Psoas muscle (tissue), 8 donors: ENCODE measurements at places on chromosomes 3 and 15.

GRCh38 chr3:183318877-183319276 lies 65.8 kb downstream of the B3GNT5 start:
- H3K27me3 ChIP-seq, result no peaks in the 10 kb centered on the region
- no peak overlapping the region for H3K4me3 ChIP-seq
- H3K4me1 ChIP-seq, result no peaks in the 10 kb centered on the region
- no peak overlapping the region for H3K27ac ChIP-seq
- no peaks in the 10 kb centered on the region for H3K36me3 ChIP-seq
- no peak for DNase-seq

DNA sequence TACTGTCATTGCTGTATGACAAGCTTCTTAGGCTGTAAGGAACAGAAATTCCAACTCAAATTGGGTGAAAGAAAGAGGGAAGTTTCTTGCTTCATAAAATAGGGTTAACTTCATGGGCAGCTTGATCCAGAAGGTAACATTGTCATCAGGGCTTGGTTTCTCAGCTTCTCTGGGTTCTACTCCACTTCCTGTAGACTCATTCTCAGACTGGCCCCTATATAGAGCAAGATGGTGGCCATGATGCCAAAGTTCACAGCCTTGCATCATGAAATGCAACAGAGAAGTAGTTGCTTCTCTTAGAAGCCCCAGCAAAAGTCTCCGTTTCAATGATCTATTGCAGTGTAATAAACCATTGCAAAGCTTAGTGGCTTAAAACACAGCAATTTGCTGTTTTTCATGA lies 33.6 kb downstream of the TMEM40 start:
- no peaks in the 10 kb centered on the region for H3K36me3 ChIP-seq
- peaks cover 15% of the 10 kb centered on the region for H3K4me1 ChIP-seq
- no peak overlapping the region for H3K4me3 ChIP-seq
- no peak overlapping the region for H3K27ac ChIP-seq
- H3K27me3 ChIP-seq, result no peaks in the 10 kb centered on the region

DNA sequence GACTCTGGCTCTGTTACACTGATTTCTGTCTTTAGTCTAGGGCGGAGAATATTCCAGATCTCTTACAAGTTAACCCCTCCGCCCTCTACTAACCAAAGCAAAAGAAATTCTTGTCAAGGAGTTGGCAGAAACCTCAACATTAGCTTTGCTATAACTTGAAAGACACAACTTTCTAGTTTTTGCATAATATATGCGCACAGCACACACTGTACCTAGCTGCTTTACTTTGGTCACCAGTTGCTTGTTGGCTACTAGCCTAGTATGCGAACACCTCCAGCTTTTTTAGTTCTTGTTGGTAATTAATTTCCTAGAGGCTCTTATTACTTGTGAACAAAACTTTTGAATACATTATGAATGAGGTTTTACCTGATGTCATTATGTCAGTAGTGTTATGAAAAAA lies 348.8 kb upstream of the C2CD4B start:
- H3K36me3 ChIP-seq, result no peaks in the 10 kb centered on the region
- DNase-seq, result no peak
- H3K4me1 ChIP-seq, result peaks cover 45% of the 10 kb centered on the region
- peak overlapping the region; percentile 79 for H3K27ac ChIP-seq
- H3K27me3 ChIP-seq, result no peaks in the 10 kb centered on the region

GRCh38 chr3:52693071-52693470 lies 7.2 kb downstream of the GNL3 start:
- H3K27ac ChIP-seq, result no peak overlapping the region
- H3K36me3 ChIP-seq, result peaks cover 57% of the 10 kb centered on the region
- no peaks in the 10 kb centered on the region for H3K4me1 ChIP-seq
- H3K4me3 ChIP-seq, result no peak overlapping the region

DNA sequence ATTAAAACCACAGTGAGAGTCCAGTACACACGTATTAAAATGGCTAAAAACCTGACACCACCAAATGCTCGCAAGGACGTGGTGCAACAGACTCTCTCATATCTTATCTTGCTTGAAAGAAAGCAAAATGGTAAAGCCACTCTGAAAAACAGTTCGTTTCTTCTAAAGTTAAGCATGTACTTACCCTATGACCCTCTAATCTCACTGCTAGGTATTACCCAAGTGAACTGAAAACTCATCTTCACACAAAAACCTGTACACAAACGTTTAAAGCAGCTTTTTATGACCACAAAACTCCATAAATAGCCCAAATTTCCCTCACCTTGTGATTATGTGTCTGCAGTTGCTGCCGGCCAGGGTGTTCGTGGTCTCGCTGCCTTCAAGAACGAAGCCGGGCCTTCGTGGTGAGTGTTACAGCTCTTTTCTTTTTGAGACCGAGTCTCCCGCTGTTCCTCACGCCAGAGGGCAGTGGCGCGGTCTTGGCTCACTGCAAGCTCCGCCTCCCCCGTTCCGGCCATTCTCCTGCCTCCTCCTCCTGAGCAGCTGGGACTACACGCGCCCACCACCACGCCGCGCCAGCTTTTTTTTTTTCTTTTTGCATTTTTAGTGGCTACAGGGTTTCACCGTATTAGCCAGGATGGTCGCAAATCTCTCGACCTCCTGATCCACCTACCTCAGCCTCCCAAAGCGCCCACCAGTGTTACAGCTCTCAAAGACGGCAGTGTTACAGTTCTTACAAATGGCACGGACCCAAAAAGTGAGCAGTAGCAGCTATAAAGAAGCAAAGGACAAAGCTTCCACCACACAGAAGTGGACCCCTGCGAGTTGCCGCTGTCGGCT lies 165.4 kb downstream of the TJP1 start:
- no peak overlapping the region for H3K27ac ChIP-seq
- DNase-seq, result no peak
- no peaks in the 10 kb centered on the region for H3K27me3 ChIP-seq
- no peak overlapping the region for H3K4me3 ChIP-seq
- no peaks in the 10 kb centered on the region for H3K4me1 ChIP-seq

- no peaks in the 10 kb centered on the region for H3K27me3 ChIP-seq
- H3K4me1 ChIP-seq, result peaks cover 7% of the 10 kb centered on the region
- no peak overlapping the region for H3K4me3 ChIP-seq
- DNase-seq, result no peak
Measured at GRCh38 chr3:64935971-64936370, 248.2 kb upstream of the ADAMTS9 start.

- H3K4me3 ChIP-seq, result no peak overlapping the region
- peaks cover 38% of the 10 kb centered on the region for H3K36me3 ChIP-seq
- no peak for DNase-seq
- no peak overlapping the region for H3K27ac ChIP-seq
Measured at GRCh38 chr3:39415983-39416382, 9.5 kb downstream of the RPSA start.

DNA sequence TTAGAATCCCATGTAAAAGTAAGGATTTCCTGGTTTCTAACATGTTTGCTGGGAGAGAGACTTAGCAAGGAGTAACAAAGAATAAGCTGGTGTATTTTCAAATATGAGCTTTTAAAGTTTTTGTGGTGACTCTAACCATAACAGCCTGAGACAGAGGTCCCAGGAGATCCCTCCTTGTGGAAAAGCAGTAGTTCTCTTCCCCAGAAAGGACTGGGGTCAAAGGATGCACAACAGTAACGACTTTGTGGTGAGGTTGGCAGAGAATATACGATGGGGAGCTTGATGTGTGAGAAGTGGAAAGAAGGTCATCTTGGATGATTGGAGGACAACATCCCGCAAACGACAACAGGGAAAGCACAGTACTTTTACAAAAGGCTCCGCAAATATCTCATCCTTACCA lies 38.2 kb downstream of the ABHD5 start:
- H3K27me3 ChIP-seq, result no peaks in the 10 kb centered on the region
- H3K36me3 ChIP-seq, result peaks cover 14% of the 10 kb centered on the region
- no peak for DNase-seq
- H3K4me3 ChIP-seq, result no peak overlapping the region
- no peak overlapping the region for H3K27ac ChIP-seq

DNA sequence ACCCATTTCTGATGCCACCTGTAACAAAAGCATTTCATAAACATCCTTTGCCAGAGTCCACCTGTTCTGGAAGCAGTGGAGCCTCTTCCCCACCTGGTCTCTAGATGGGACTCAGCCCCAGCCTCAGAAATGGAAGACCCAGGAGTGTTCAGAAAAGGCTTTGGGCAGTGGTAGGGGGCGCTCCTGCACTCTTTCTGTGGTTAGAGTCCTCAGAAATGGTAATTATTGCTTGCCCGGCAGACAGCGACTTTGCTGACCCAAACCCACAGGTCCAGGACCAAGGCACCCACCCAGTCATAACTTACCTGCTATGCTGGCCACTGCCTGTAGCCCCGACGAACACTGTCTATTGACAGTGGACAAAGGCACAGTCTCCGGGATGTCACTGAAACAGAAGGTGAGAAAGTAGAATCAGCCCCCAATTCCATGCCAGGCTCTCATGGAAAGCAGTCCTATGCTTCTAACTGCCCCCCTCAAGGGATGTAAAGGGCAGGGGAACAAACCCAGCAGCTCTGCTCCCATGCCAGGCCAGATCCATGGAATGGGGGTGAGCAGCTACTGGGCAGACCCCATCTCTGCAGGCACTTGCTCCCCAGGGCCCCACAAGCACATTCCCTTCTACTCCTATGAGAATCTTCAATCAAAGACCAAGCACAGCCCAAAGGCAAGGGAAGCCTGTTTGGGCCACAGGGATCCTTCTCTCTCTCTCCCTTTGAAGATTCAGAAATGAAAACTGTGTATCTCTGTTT lies 5.1 kb downstream of the ACAA1 start:
- H3K4me1 ChIP-seq, result peaks cover 13% of the 10 kb centered on the region
- no peak overlapping the region for H3K4me3 ChIP-seq
- H3K27me3 ChIP-seq, result no peaks in the 10 kb centered on the region
- H3K36me3 ChIP-seq, result peaks cover 87% of the 10 kb centered on the region

- no peak for DNase-seq
- no peak within 1 kb of the TSS for H3K27ac ChIP-seq
- H3K27me3 ChIP-seq, result no peaks in the 10 kb centered on the region
- no peaks in the 10 kb centered on the region for H3K4me1 ChIP-seq
- no peak within 1 kb of the TSS for H3K4me3 ChIP-seq
- H3K36me3 ChIP-seq, result no peaks in the 10 kb centered on the region
Measured at GRCh38 chr3:94028093-94028837, at the start of gene STX19. STX19 (minus strand) TSS chr3:94028597; CDS start chr3:94015269, 13,328 bp downstream.

DNA sequence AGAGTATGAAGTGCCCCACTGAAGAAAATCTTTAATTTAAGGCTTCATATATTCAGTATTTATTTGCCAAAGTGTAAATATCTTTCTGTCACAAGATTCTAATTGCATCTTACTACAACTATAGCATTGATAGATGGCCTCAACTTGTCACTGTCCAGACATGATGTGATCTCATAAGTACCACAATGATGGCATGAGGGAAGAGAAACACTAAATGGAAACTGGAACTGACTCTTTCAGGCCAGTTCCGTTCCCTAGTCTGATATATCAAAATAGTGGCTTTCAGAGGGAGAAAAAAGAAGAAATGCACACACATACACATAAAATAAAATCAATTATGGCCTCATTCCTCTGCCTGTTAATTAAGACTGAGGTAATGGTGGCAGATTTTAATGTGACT lies 615.7 kb downstream of the TBL1XR1 start:
- H3K27ac ChIP-seq, result no peak overlapping the region
- no peak overlapping the region for H3K4me3 ChIP-seq
- H3K36me3 ChIP-seq, result no peaks in the 10 kb centered on the region
- H3K27me3 ChIP-seq, result no peaks in the 10 kb centered on the region
- no peak for DNase-seq

DNA sequence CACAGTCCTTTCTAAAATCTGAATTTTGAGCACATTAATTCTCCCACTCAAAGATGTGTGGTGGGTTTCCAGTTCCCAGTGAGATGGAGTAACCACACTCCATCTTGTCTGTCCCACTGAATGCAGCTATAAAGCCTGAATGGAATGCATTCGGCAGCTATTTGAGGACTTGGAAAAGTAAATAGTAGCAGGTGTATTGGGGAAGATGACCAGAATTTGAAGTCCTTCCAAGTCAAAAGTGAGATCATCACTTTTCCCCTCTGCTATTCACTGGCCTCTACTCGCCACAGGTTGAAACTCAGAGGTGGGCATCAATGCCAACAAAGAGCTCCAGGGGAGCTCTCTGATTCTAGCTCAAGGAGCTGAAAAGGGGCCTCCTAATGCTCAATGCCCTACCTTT lies 8.1 kb upstream of the GNB5 start:
- H3K27ac ChIP-seq, result no peak overlapping the region
- no peak for DNase-seq
- H3K36me3 ChIP-seq, result no peaks in the 10 kb centered on the region
- H3K4me1 ChIP-seq, result no peaks in the 10 kb centered on the region

DNA sequence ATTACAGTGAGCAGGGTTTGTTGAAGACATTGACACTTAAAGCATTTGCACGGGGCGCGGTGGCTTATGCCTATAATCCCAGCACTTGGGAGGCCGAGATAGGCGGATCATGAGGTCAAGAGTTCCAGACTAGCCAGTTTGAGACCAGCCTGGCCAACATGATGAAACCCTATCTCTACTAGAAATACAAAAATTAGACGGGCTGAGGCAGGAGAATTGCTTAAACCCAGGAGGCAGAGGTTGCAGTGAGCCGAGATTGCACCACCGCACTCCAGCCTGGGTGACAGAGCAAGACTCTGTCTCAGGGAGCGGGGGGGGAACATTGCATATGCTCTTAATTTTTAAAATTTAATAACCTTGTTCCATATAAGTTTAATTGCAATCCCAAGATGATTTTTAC lies 11.9 kb downstream of the STT3B start:
- no peaks in the 10 kb centered on the region for H3K27me3 ChIP-seq
- H3K27ac ChIP-seq, result peak overlapping the region; percentile 61
- H3K4me1 ChIP-seq, result peaks cover 53% of the 10 kb centered on the region
- no peaks in the 10 kb centered on the region for H3K36me3 ChIP-seq

GRCh38 chr3:51391566-51392354 lies 675 bp downstream of the RBM15B start:
- H3K4me1 ChIP-seq, result peaks cover 50% of the 10 kb centered on the region
- H3K4me3 ChIP-seq, result peak overlapping the region; percentile 88
- peak; percentile 39 for DNase-seq
- H3K27me3 ChIP-seq, result no peaks in the 10 kb centered on the region

- H3K4me1 ChIP-seq, result no peaks in the 10 kb centered on the region
- H3K36me3 ChIP-seq, result no peaks in the 10 kb centered on the region
- H3K27ac ChIP-seq, result no peak overlapping the region
- no peak for DNase-seq
- no peak overlapping the region for H3K4me3 ChIP-seq
- no peaks in the 10 kb centered on the region for H3K27me3 ChIP-seq
Measured at GRCh38 chr15:60128710-60129109, 124.6 kb downstream of the FOXB1 start.

DNA sequence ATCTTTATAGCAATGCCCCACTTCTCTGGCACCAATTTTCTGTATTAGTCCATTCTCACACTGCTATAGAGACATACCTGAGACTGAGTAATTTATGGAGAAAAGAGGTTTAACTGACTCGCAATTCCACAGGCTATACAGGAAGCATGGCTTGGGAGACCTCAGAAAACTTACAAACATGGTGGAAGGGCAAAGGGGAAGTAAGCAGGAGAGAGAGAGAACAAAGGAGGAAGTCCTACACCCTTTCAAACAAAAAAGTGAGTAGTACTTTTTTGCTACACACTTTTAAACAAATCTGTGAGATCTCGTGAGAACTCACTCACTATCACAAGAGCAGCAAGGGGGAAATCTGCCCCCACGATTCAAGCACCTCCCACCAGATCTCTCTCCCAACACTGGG lies 67.8 kb upstream of the ZBED2 start:
- H3K27ac ChIP-seq, result no peak overlapping the region
- H3K4me1 ChIP-seq, result no peaks in the 10 kb centered on the region
- H3K36me3 ChIP-seq, result no peaks in the 10 kb centered on the region
